ENCODE measurements at places on chromosomes 1 and 21.

- peak; percentile 20 for DNase-seq
Observed at GRCh38 chr1:15684042-15684461, at the start of gene PLEKHM2. Gene PLEKHM2 (plus strand): TSS chr1:15684320. CDS start chr1:15684559, 239 bp downstream.

DNA sequence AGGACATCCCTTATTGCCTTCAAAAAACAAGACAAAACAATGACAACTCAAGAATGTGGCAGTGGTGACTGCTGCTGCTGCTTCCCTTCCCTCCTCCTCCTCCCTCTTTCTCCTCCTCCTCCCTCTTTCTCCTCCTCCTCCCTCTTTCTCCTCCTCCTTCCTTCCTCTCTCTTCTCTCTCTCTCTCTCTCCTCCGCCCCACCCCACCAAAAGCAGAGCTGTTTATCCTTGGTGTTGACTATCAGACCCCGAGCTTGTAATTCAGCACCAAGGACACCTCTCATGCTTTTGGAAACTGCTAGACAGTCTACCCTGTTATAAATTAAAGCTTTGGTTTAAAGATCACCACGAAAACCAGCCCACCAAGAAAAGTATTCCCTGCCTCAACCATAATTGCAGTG, 72.4 kb upstream of the IFNAR2 start:
- DNase-seq = peak; percentile 14

DNA sequence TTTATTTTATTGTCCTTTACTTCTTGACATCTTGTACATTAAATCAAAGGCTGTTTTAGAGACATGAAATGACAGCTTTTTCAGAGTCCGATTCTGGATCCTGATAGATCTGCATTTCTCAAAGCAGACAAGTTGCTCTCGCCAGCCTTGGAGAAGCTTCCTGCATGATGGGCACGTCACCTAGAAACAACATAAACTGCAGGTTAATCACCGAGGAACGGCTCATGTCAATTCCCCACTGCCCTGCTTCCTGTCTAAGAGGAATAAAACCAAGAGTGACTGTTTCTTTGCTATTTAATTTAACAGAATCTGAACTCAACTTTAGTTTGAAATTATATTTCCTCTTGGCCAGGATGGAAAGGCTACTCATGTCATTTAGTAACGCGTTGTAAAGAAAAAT, 77.0 kb downstream of the RWDD3 start:
- no peak for DNase-seq

- no peak for DNase-seq
Observed at GRCh38 chr1:33286451-33287185, 30.3 kb downstream of the ZNF362 start.

DNA sequence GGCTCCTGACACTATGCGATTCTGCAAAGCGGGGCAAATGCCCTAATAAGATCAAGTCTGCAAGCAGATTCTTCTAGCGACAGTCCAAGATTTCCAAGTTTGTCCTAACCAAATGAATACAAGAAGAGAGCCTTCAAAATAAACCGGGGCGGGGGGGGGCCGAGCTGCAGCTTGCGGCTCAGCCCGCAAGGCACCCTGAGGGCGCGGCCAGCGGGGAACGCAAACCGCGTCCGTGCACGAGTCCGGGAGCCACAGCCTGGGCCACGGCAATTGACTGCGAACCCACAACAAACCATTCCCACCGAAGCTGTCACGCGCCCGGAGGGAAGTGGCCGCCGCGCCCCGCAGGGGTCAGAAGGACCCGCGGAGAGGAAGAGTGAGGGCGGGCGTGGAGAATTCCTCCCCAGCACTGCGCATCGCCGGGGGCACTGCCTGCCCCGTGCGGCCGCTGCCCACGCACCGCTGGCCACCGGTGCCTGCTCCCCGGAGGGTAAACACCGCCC, 687 bp downstream of the TGFBR3 start:
- peak; percentile 3 for DNase-seq

DNA sequence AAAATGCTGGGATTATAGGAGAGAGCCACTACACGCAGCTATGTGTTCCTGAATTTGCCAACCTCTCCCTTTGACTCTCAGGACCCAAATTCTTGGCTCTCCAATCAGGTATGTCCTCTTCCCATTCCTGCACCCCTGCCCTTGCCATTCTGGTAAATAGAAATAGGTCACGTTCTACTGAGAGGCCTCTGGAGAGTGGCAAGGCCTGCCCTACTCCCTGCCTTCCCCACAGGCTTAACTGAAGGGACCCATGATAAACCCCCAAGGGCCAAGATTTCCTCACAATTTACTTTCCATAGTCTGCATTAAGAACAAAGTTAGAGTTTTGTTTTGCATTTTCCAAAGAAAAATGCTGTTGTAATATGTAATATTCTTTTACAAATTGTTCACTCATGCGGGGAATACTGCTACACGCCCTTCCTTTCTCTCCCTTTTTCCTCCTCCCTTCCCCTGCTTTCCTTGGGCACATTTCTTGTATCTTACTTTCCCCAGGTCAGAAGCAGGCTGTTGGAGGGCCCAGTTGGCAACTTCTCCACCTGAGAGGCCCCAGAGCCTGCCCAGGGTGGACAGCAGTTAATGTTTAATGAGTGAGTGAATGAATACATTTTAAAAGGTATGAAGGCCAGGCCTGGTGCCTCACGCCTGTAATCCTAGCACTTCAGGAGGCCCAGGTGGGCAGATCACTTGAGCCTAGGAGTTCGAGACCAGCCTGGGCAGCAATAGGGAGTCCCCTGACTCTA, 33.9 kb upstream of the PUM1 start:
- no peak for DNase-seq

GRCh38 chr1:95116580-95117206, 462 bp upstream of the TLCD4 start:
- DNase-seq = no peak

DNA sequence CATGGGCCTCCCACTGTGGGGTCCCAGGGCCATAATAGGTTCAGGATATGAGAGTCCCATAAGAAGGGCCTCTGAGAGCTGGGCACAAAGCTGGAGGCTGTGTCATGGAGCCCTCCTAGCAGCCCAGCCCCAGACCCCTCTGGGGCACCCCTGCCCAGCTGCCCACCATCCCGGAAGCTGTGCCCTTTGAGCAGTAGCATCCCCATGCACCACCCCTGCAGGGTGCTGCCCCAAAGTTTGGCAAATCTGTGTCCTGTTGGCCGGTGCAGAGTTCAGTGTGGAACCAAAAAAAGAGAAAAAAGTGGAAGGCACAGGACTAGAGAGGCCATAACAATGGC, 17.6 kb downstream of the TNNT2 start:
- no peak for DNase-seq

DNA sequence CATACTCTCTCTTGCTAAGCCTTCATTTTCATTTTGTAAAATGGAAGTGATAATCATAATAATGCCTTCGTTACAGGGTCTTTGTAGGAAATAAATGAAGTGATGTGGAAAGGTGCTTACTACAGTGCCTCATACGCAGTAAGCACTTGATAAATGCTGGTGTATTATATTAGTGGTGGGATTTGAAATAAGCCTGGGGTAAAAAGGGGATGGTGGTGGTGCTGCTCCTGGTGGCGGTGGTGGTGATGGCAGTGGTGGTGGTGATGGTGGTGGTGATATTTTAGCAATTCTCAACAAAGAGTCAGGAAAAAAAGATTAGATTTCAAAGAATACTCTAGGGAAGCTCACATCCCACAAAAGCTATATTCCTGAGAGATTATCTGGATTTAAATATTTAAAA, 35.5 kb upstream of the ATP1B1 start:
- DNase-seq = no peak

GRCh38 chr1:208834381-208835096, 590.4 kb upstream of the PLXNA2 start:
- DNase-seq = no peak

DNA sequence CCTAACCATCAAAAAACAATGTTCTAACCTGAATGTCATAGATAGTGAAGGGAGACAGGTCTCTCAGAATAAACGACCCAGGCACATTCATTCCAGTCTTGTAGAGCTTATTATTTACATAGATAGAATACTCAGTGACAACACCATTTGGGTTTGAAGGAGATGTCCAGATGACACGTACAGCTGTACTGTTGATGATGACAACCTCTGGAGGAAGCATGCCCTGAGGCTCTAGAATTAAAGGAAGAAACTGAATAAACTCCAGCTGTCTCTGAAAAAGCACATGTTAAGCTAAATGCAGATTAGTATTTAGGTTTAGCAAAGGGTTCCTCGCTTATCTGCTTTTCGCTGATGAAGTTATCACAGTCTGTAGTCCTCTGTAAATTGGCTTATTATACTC, 277.2 kb downstream of the KCTD3 start:
- DNase-seq = no peak

DNA sequence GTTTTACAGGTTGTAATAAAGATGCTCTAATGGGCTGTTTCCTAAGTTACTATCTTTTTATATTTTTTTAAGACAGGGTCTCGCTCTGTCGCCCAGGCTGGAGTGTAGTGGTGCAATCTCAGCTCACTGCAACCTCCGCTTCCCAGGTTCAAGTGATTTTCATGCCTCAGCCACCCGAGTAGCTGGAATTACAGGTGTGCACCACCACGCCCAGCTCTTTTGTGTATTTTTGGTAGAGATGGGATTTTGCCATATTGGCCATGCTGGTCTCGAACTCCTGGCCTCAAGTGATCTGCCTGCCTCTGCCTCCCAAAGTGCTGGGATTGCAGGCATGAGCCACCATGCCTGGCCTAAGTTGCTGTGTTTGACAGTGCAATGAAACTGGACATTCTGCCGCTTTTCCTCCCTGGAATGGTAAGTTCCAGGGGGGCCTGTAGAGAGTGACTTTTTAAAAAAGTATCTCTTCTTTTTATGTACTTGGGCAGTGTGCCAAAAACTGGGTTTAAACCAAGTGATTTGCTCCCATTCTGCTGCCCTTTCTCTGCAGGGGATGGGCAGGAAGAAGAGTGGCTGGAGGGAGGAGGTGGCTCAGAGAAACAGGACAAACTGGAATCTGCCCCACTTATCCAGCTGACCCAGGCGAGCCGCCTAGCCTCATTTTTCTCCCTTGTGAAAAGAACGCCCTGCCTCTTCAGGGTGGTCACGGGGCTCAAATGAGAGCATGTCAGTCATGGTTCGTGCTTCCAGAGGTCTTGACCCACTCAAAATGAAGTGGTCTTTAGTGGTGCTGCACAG, 2.3 kb downstream of the SLC37A1 start:
- no peak for DNase-seq

DNA sequence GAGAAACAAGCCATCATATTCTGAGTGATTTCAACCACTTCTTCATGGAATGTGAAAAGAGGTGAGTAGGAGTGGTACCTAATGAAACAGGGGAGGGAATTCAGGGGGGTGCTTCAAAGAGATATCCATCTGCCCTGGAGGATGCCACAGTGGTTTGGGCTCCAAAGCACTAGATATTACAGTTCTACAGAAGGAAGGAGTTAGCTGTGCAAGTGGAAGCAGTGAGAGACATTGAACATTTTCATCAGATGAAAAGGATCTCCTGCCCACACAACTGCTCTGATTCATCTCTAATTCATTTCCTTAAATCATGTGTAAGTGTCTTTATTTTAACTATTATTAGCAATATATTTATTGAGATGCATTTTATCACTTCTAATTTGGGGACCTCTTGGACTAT, 2.8 kb upstream of the RGS5 start:
- DNase-seq = peak; percentile 41

DNA sequence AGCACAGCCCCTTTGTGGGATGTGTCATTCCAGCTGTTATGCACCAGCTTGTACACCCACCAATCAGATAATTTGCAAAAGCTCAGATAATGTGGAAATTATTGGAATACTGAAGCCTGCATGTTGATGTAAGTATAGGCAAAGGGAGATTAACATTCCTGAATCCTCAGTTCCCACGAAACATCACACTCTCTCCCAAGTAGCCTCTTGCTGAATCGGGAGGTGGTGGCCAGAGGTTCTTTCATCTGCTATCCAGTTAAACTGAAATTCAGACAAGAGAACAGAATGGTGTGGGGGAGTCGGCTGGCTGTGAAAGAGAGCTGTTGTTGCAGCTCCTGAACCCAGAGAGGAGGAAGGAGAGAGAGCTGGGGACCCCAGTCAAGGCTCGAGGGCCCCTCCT, 170.9 kb downstream of the ZBTB18 start:
- DNase-seq = peak; percentile 56

DNA sequence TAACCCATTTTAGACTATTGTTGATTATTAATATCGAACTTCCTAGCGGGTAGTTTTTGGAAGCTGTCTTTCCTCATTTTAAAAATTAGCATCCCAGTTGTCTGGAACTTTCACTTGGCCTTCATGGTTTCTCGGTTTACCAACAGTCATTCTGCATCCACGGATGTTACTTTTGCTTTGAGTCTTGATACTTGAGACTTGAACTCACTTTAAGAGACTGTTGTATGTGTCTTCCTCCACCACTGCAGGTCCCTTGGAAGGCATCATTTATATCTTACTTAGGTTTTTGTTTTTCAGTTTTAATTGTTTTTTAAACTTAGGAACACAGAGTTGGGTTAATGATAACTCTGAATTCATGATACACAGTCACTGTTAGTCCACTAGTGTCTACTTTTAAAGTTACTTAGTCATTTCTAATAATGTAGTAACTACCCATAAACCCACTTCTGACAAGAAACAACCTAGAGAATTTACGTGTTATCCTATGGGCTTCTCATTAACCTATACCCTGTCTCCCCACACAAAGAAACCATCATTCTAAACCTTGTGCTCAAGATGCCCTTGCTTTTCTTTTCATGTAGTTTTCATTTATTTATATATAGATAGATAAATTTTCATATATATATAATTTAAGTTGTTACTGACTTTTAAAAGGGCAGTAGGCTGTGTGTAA, 152.6 kb downstream of the ZP4 start:
- DNase-seq = no peak

- no peak for DNase-seq
Observed at GRCh38 chr1:244150071-244150470, 99.0 kb downstream of the ZBTB18 start.

DNA sequence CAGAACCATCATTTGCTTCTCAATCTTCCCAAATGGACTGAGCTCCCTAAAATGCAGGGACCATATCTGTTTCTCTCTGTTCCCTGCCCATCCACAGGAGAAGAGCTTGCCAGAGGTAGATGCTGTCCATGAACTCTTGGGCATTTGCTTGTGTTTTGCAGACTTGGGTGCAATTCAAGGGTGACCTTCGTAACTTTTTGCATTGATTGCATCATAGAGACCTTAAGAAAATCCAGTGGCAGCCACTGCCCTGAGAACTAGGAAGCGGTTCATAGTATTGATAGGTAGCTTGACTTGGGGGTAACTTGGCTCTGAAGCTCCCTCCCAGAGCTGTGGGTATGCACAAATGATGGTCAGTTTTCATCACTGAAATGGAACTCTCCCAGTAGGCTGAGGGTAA, 34.3 kb upstream of the EDEM3 start:
- DNase-seq = no peak

All from amniotic epithelial cell (primary cell).